Pons (tissue), 1 donor: ENCODE measurements at places on chromosomes 11 and 22.
A peak's percentile ranks its signal among the peaks of the same experiment; 100 is the strongest.

DNA sequence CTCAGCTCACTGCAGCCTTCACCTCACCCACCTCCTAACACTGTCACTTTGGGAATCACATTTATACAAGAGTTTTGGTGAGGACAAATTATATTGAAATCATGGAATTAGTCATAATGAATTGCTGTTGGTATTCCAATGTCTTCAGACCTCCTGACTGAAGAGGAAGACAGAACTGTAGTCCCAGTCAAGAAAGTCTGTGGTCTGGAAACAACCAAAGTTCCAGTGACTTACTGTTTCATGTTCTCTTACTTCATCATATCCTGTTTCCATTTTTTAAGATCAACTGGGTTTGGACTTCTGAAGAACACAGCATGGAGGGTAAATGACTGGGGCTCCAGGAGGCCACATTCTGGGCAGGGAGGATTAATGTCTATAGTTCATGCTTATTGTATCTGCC lies 43.0 kb upstream of the HIPK3 start:
- DNase-seq: no peak

GRCh38 chr22:41280065-41280464 lies 5.9 kb downstream of the RANGAP1 start:
- DNase-seq: no peak

DNA sequence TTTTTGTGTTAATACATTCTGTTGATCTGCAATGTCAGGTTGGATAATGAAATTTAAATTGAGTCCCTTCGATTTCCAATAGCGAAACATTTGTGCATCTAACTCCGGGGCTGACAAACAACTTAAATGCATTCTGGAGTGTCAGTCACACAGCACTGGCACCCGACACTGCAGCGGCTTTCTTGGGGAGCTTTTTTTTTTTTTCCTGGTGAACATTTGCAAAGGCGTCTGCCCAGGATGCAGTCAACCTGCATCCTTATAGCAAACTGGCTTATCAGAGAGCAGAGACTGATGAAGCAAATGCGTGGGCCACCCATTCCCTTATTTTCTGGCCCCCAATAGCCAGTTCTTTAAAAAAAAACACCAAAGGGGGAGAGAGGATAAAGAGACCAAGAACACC lies 1167.7 kb downstream of the LRRC4C start:
- peak; percentile 73 for DNase-seq

DNA sequence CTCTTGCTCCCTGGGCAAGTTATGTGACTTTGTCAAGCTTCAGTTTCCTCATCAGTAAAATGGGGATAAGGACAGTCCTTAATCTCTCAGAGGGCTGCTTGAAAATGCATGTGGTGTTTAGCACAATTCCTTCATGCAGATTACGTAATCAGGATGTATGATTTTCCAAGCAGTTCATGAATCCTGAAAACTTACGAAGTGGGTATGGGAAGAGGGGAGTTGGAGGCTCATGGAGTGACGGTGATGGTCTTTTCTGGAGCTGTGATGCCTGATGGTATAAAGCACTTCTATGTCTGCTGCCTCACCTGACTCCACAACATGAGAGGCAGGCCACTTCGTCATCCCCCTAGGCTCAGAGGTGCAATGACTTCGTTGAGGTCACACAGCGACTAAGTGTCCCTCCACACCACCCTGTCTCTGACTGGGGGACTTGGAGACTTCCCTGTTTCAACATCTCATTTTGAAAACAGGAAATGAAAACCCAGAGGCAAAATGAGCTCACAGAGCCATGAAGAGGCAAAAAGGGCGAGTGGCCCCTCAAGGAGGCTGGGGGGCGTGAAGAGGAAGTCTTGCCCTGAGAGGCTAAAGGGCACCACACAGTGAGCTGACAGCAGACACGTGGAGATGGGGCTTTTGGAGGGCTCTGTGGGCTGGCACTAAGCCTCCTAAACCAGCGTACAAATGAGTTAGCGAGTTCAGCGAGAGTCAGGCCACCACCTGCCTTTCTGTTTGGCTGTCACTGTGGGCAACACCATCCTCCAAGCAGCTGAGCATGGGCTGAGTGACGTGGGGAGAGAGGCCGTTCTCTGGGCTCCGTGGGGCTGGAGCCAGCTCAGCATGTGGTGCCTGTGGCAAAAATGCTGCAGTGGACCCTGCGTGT lies 10.1 kb downstream of the MCM5 start:
- DNase-seq: peak; percentile 85

DNA sequence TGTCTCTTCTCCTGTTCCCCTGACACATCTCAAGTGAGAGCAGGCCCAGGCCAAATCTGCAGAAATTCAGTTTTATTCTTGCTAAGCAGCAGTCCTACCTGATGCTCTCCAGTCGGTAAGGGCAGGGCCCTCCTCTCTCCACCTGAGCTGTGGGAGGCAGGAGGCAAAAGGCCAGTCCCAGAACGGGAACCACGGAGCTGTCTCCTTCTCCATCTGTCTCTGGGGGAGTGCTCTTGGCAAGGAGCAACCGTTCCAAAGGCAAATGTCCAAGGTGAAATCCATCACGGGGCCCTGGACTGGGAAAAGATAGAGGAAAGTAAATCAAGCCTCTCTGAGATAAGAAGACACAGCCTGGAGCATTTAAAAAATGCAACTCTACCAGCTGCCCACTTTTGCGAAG lies 65.2 kb upstream of the CDON start:
- DNase-seq: no peak

DNA sequence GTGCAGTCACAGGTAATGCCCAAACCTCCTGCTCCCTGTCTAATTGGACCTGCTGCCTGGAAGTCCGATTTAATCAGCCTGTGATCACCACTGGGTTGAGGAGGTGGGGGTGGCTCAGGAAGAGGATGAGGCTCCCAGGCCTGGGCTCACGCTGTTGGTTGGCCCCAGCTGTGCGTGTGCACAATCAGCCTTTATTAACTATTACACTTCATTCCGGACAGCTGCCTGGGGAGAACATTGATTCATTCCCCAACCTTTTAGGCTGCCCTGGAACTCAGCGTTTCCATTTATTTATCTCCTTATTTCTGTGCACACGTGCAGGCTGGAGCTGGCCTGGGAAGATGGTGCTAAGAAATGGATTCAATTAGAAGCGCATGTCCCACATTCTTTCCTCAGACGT lies 123.4 kb downstream of the DSCAML1 start:
- peak; percentile 90 for DNase-seq

DNA sequence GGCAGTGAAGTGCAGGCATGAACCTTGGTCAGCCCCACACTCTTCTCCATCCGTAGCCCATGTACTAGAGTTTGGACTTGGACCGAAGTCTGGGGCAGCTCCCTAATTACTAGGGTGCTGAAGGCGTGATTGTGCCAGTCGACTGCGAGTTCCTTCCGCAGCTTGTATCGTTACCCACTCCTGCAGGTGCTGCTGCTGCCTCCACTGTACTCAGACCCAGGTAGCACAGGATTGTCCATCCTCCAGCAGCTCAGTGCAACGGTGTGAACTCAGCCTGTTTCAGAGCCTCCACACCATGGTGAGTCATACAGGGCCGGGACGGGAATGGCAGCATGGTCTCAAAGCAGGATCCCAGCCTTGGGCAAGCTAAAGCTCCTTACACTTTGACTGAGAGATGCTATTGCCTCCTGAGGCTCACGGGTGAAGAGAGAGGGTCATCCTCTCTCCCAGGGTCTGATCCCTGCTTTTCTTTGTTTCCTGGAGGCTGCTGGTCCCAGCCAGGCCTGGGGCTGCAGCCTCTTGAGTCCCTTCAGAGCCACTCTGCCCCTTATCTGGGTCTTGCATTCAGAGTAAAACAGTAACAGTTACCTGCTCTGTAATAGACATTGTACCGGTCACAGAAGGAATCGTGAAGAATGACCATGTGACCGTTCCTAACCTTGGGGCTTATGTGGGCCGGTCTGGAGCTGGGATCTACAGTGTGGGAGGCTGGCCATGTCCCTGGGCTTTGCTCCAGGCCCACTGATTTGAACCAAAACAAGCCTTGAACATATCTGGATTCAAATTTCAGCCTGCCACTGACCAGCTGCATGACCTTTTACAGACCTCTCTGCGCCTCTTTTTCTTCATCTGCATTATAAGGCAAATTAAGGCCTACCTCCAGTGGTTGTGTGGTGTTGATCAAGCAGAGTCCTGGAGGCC lies 1.7 kb downstream of the TKFC start:
- no peak for DNase-seq

DNA sequence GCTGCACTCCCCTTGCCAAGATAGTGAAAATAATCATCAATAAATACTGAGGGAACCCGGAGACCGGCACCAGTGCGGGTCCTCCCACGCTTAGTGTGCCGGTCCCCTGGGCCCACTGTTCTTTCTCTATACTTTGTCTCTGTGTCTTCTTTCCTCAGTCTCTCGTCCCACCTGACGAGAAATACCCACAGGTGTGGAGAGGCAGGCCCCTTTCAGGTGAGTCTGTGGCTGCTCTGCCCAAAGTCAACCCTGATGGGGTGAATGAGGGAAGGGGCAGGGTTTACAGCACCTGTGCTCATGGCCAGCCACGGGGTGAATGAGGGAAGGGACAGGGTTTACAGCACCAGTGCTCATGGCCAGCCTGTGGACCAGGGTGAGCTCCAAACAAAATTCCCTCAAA lies 4.7 kb downstream of the BET1L start:
- no peak for DNase-seq

DNA sequence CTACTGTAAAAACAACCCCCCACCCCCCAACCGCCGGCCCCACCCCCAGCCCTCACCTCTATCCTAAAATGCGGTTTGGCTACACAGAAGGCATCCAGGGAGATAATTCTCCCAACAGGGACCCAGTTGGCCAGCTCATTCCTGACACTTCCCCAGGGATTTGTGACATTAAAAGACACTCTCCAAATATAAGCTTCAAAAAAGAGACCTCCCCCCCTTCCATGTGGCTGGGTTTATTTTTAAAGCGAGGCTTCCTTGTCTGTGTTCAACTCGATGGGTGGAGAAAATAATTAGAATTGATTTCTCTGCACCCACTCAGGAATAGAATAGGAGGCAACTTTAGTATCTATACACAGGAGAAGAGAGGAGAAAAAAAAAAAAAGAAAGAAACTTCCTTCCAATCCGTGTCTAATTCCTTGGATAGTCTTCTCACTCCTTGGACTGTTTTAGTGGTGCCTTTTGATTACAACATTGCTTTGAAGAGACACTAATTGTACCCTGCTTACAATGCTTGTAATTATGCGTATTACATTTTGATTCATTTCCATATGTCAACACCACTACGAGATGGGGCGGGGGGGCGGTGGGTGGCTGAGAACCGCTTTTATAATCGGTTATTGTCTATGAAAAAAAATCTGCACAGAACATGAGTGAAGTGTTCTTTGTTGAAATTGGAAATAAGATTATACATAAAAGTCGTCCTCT lies 500.4 kb downstream of the MIAT start:
- DNase-seq: no peak

DNA sequence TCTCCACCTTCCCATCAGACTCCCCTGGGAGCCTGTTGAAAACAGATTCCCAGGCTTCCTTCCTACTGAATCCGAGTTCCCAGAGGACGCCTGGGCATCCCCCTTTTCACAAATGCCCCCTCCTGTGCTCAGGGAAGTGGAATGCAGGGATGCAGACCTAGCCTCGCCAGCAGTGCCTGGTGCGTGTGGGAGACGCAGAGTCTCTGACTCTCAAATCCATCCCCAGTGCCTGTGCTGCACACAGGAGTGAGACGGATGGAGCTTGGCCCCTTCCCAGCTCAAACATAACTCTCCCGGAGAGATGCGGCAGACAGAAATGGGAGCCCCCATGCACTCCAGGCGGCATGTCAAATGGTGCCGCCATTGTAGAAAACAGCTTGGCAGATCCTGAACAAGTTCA lies 62.6 kb downstream of the CTTN start:
- no peak for DNase-seq

DNA sequence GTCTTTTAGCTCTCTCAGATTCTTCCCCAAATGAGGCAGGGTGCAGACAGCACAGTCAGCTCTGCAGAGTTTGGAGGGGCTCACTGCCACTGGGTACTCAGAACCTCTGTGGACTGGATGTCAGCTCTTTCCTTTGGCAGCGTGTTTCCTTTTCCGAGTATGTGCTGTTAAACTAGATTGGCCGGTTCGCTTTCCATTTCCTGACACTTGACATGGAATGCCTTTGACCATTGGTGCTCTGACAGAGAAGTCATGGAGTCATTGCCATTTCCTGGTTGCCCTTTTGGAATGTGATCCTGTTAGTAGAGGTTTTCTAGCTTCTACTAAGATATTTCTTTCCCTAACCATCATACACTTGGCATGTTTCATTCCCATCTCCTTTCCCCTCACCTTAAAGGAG lies 86.7 kb downstream of the SWAP70 start:
- DNase-seq: no peak

GRCh38 chr22:22037229-22037628 lies 54.6 kb upstream of the TOP3B start:
- no peak for DNase-seq

- DNase-seq: no peak
Observed at GRCh38 chr22:23909296-23909898, 15.2 kb downstream of the MIF start.

DNA sequence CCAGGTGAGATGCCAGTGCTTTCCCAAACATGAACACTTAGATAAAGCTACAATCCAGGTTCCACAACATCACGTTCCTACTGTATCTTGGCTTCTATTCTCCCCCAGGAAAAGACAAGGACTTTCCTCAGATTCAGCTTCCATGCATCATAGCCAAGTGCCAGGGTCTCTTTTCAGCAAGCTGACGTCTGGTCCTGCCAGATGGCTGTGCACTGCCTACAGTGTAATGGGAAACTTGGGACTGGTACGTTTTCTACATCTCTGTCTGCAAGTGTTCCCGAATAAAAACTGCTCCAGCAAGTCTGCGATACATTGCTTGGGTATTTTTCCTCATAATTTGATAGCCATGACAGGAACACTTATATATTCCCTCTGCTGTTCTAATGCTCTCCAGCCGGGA lies 412.5 kb downstream of the FAM181B start:
- no peak for DNase-seq

DNA sequence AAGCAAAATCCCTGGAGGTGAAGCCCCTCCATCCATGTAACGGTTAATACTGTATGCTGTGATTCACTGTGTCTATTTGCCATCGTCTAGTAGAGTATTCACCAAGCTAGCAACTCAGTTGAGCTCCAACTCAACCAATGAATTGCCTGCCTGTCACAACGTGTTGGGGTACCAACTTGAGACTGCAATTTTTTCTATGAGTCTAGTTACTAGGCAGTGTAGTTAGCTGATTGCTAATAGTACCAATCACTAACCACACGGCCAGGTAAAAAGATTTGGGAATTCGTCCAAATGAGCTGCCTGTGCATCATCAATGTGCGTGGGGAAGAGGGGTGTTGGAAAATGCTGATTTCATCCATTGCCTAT lies 1.0 kb upstream of the BTG4 start:
- peak; percentile 15 for DNase-seq

- DNase-seq: no peak
Observed at GRCh38 chr11:69359735-69360480, 66.0 kb downstream of the MYEOV start.

GRCh38 chr22:39806109-39806508 lies 87.5 kb downstream of the ENTHD1 start:
- DNase-seq: no peak

GRCh38 chr11:71129624-71130023 lies 122.8 kb downstream of the SHANK2 start:
- no peak for DNase-seq

DNA sequence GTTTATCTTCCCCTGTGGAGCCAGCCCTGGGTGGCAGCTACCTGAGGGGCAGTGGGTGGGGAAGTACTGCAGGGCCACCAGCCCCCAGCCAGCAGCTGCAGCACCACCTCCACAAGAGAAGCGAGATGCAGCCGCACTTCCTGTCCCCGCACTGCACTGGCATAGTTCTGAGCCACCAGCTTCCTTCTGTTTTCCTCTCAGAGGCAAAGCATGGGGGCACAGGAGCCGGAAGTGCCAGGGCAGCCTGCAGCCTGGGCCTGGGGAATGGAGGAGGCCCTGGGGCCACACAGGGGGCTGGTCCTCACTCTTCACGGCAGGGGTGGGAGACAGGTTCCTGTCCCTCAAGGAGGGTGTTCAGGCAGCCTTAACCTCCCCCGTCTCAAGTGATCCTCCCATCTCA lies 11.9 kb upstream of the SH3BP1 start:
- no peak for DNase-seq
